Thoracic aorta (tissue), 2 donors: ENCODE measurements at places on chromosomes 7 and 10. TPM values are rescaled to one million over a fixed set of nuclear protein-coding genes. Genes with fewer than 3 reads are reported as not detected.

DNA sequence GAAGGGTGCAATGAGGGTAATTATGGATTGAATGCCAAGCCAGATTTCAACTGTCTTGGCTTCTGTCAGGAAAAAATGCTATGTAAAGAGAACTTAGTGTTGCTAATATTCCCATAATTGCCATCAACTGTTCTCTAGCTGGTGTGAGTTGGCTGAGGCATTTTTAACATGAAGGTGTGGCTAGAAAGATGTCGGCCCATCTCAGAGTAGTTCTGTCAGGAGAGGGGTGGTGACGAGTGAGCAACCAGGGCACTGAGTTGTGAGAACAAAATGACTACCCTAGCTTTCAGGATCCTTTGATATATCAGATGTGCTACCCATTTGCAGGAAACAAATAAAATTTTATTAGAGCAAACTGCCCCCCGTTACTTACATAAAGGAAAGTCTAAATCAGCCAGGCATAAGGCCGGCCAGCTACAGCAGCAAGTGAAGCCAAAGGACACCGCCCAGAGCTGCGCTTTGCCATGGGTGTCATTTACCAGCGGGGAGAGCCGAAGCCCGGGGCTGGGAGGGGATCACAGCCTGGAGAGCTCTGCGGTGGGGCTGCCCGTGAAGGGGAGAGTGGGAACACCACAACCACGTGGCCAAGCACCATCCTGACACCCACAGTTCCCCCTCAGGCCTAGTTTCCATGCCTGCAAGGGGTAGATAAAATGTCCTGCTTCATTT lies 141.4 kb downstream of the ICA1 start:
- no peak for DNase-seq
- H3K27ac ChIP-seq: no peak overlapping the region
- H3K4me1 ChIP-seq: no peaks in the 10 kb centered on the region
- H3K36me3 ChIP-seq: no peaks in the 10 kb centered on the region

GRCh38 chr10:6047847-6048246 lies 14.3 kb downstream of the IL2RA start:
- DNase-seq: no peak
- H3K27me3 ChIP-seq: no peaks in the 10 kb centered on the region
- H3K27ac ChIP-seq: no peak overlapping the region
- H3K4me3 ChIP-seq: no peak overlapping the region

DNA sequence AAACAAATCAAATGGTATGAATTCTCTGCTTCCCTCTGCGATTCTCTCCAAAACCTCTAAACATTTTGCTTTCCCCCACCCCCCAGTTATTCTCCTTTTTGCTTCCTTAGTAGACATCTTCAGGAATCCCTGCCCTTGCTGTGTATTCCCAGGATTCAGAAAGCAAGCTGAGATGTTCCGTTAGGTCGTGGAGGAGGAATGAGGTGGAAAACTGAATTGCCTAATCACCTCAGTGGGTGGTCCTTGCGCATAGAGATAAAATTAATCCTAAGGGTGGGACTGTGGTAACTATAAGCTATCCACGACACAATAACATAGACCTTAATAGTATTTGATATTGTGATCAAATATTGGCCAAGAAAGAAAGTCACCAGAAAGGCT lies 49.1 kb upstream of the SEMA3C start:
- H3K27ac ChIP-seq: no peak overlapping the region
- H3K4me3 ChIP-seq: no peak overlapping the region
- H3K27me3 ChIP-seq: no peaks in the 10 kb centered on the region
- DNase-seq: no peak

GRCh38 chr10:34627331-34627730 lies 187.8 kb downstream of the PARD3 start:
- peaks cover 11% of the 10 kb centered on the region for H3K4me1 ChIP-seq
- H3K27me3 ChIP-seq: no peaks in the 10 kb centered on the region
- H3K36me3 ChIP-seq: no peaks in the 10 kb centered on the region
- no peak for DNase-seq

DNA sequence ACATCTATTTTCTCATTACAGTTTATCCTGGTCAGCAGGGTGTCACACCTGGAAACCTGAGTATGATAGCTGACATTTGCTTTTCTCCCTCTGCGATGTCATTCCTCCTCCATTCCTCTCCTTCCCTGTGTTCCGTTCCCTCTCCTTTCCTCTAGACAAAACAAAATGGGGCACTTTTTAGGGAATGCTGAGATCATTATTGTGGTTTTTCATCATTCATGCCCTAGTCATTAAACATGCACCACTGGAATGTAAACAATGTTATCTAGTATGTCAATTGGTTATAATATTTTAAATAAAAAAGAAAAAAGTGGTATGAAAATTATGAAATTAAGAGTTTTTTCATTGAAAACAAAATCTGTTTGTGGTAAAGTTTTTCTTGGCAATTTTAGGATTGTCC lies 132.6 kb downstream of the MAPK8 start:
- H3K36me3 ChIP-seq: no peaks in the 10 kb centered on the region
- H3K27me3 ChIP-seq: no peaks in the 10 kb centered on the region
- H3K27ac ChIP-seq: no peak overlapping the region
- no peaks in the 10 kb centered on the region for H3K4me1 ChIP-seq

The HOXA7 gene
- 0.28 TPM for total RNA-seq

The RPP30 gene
- total RNA-seq: 33.7 TPM

The ADD3 gene
- total RNA-seq: 91.1 TPM
